ENCODE measurements at places on chromosomes 6 and 20.

DNA sequence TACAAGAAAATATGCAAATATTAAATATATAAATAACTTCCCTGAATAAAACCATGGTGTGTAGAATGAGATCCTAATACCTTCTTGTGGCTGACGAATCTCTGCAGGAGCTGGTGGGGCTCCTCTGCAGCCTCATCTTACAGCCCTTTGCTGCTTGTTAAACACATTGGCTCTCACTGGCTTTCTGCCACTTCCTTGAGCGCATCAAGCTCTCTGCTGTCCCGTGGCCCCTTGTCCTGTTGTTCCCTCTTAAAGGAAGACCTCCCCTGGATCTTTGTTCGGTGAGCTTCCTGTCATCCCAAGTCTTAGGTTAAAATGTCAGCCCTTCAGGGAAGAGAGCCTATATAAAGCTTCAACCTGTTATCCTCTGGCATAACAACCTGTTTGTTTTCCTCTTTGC is 519.6 kb downstream of the DOK5 start:
- no peak for DNase-seq

GRCh38 chr20:34242879-34243278 is 1.7 kb downstream of the ASIP start:
- DNase-seq: no peak

- no peak for DNase-seq
These were observed 344.7 kb downstream of the CDH4 start for GRCh38 chr20:61596687-61597330.

DNA sequence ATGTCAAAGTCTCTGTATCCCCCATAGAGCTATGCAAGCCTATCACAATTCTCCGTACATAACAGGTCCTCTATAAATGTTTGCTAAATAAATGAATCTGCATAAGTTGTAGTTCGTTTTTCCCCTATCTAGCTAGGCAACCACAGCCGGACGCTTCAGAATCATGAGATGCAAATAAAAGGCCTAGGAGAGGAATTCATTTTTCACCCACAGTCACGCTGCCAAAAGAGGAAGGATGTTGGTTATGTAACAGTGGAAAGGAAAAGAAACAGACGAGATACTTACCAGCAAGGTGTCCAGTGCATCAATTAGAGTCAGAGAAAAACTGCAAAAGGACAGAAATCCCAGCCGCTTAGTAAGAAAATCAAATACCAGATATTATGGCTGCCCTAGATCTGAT is 2.4 kb downstream of the EDEM2 start:
- no peak for DNase-seq

DNA sequence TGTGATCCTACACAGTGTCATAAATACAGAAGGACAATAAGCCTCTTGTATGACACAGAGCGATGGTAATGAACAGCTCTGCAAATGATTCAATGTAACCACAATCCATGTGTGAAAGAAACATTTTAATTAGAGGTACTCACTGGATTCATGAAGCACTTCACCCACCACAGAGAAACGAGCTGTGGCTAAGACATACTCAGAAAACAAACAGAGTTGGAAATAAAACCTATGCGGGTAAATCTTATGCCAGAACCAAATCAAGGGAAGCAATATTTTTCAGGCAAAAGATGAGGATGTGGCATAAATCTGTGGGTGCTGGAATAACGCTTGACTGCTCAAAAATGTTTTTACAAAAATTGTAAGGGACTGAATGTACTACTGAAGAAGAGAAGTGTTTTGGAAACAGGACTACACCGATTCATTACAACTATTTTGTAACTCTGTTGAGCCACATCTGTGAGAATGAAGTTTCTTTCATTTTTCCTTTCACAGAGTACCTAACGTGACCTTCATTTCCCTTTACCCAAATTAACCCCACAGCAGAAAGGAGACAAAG is 112.1 kb downstream of the WDR27 start:
- DNase-seq: no peak

- DNase-seq: no peak
These were observed 68.5 kb downstream of the PLEKHG1 start for GRCh38 chr6:150667977-150668716.

DNA sequence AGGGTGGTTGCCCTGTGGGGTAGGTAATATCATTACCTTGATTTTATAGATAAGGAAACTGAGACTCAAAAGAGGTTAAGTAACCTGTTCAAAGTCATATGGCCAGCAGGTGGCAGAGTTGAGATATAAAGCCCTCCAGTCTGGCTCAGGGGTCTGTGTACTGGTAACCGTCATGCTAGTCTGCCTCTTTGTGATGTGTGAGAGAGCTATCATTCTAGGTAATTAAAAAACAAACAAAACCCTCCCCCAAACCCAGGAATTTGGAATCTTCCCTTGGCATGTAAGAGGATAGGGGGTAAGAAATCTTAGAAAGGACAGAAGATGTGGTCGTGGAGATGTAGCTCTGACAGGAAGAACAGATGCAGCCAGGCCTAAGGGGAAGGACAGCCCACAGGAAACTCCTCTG is 206.0 kb downstream of the CDC5L start:
- peak; percentile 83 for DNase-seq

DNA sequence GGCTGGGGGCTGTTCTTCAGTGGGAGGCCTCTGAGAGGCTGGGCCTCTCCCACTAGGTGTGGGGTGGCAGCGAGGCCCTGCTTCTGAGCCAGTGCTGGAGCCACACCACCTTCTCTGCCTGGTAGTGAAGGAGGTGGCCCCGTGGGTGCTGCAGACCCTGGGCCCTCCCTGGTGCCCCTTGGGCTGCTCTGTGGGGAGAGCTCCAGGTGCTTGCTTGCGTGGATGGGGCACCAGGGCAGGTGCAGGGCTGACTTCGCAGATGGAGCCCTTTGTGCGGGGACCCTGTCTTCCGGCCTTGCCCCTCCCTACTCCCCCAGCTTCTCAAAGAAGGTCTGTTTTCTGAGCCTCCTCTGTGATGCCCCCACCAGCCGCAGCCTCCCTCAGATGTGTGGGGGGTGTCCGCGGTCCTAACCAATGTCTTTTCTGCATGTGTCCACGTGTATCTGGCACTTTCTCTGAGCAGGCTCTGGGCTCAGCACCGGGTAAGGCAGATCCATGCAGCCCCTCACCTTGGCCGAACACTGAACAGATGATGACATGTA is 17.2 kb upstream of the MYT1 start:
- DNase-seq: peak; percentile 42

DNA sequence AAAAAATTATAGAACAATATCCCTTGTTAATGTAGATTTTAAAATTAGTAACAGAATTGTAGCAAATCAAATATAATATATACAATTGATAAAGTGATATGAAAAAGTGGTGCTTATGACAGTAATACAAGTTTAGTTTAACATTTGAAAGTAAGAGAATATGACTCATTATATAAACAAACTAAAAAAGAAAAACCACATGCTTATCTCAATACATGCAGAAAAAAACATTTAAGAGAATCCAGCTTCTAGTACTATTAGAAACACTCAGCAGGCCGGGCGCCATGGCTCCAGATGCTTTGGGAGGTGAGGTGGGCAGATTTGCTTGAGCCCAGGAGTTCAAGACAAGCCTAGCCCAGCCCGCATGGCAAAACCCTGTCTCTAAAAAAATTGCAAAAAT is 60.7 kb upstream of the LAMA2 start:
- no peak for DNase-seq

GRCh38 chr6:149170564-149171452 is 146.7 kb upstream of the TAB2 start:
- no peak for DNase-seq

DNA sequence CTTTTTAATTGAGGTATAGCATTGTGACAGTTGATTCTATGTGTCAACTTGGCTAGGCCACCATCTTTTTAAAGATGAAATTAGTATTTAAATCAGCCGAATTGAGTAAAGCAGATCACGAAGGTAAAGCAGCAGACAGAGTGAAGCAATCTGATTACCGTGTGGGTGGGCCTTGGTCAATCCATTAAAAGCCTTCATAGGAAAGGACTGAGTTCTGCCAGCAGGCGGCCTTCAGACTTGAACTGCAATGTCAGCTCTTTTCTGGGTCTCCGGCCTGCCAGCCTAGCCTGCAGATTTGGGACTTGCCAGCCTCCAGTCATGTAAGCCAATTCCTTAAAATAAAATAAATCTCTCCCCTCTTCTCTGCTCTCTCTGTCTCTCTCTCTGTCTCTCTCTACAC is 22.4 kb upstream of the TGM2 start:
- no peak for DNase-seq

- DNase-seq: no peak
These were observed 1.5 kb upstream of the TNXB start for GRCh38 chr6:32110632-32111031.

DNA sequence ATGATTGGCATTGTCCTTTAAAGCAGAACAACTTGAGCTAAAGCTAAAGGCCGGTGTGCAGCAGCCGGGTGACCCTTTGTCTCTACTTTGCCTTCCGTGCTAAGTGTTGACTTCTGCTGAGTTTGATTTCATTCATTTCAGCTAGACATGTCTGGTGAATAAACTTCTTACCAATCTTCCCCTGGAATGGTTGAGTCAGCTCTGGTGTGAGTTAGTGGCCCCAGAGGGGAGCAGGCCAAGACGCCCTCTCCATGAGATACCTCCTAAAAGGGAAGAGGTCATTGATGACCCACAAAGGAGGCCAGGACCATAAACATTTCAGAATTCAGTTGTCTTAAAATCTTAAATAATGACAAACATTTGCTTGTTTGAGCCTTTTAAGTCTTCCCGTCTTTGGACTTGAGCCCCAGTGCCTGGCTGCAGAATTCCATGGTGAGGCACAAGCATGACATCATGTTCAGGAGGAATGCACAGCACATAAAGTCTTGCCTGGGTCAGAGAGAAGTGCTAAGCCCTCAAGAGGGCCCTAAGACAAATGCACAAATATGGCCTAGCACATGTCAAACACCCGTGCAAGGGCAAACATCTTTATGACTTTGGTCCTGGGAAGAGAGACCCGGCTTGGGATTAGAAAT is 96.3 kb upstream of the NEDD9 start:
- DNase-seq: no peak

GRCh38 chr6:45265246-45265645 is 62.9 kb upstream of the RUNX2 start:
- no peak for DNase-seq

- no peak for DNase-seq
These were observed 154.4 kb downstream of the DTNBP1 start for GRCh38 chr6:15508441-15508871.

- DNase-seq: no peak
These were observed at the start of gene OR12D1 for GRCh38 chr6:29414588-29414987. OR12D1 (plus strand) TSS chr6:29414928.

DNA sequence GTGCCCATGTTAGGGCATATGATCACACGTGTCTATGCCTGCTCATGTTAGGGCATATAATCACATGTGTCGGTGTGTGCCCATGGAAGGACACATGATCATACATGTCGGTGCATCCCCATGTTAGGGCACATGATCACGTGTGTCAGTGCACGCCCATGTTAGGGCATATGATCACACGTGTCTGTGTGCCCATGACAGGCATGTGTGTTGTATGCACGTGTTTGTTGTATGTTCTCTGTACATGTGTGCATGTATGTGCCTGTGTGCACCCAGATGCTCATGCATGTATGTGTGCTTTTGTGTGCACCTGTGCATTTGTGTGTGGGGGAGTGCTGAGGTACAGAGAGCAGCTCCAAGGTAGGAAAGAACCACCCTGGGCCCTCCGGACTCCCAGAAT is 29.8 kb downstream of the YTHDF1 start:
- DNase-seq: no peak

- DNase-seq: no peak
These were observed 11.7 kb upstream of the RALY start for GRCh38 chr20:33981964-33982363.

- no peak for DNase-seq
These were observed 761.9 kb upstream of the MMS22L start for GRCh38 chr6:98044791-98045470.

GRCh38 chr6:16496210-16496609 is 257.8 kb downstream of the GMPR start:
- no peak for DNase-seq

DNA sequence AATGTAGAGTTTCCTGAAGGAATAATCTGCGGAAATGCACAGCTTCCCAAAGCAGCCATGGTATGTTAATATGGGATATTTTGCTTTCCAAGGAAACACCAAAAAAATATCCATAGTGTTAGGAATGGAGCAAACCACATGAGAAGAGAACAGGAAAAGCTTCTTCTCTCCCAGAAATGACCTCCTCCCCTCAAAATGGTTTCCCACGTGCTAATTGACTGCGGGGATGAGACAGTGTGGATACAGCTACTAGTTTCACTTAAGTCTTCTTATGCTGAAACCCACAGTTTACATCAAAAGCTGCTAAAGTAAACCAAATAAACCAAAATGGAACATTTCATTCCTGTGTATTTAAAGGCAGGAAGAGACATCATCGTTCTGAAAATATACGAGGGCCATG is 69.4 kb downstream of the FYN start:
- peak; percentile 63 for DNase-seq

DNA sequence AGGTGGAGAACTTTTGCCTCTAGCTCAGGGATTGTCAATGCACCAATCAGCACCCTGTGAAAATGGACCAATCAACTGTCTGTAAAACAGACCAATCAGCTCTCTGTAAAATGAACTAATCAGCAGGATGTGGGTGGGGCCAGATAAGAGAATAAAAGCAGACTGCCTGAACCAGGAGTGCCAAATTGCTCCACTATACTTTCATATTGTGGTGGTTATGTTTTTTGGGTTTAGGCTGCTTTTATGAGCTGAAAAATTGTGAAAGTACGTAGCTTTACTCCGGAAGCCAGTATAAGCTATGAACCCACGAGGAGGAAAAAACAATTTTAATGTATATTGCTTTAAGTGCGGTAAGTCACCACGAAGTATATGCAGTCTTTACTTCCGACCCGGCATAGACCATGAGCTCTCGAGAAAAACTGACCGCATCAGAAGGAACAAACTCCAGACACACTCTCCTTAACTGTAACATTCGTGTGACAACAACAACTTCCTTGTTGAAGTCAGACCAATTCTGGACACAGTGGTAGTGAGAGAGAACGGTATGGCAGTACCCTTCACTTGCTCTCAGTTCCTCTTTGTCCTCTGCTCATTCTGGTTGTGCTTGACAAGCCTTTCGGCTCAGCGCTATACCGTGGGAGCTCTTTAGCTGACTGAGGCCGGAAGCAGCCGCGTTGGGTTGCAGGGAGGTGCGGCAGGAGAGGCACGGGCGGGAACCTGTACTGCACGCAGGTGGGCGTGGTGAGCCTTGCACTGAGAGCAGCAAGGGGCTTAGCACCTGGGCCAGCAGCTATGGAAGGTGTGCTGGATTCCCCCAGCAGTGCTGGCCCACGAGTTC is 81.9 kb upstream of the E2F3 start:
- no peak for DNase-seq

DNA sequence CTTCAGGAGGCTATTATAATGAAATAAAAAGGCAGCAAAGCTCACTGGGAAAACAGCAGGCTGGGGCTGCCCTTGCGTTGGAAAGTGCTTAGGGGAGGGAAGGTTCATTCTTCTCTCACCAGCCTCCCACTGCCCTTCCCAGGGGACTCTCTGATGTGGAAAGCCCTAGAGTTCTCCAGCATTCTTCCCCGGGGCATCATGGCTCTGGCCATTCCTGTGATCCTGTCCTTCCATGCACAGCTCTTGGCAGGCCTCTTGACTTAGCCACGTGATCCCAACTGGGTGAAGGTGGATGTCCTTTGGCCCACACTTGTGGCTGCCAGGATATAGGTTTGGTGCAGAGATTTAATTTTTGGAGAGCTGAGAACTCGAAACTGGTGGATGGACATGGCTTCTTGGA is 58.0 kb upstream of the ZNF831 start:
- no peak for DNase-seq
